ENCODE measurements at places on chromosomes 1 and 21. TPM values are rescaled to one million over a fixed set of nuclear protein-coding genes. Genes with fewer than 3 reads are reported as not detected.
A peak's percentile ranks its signal among the peaks of the same experiment; 100 is the strongest.

DNA sequence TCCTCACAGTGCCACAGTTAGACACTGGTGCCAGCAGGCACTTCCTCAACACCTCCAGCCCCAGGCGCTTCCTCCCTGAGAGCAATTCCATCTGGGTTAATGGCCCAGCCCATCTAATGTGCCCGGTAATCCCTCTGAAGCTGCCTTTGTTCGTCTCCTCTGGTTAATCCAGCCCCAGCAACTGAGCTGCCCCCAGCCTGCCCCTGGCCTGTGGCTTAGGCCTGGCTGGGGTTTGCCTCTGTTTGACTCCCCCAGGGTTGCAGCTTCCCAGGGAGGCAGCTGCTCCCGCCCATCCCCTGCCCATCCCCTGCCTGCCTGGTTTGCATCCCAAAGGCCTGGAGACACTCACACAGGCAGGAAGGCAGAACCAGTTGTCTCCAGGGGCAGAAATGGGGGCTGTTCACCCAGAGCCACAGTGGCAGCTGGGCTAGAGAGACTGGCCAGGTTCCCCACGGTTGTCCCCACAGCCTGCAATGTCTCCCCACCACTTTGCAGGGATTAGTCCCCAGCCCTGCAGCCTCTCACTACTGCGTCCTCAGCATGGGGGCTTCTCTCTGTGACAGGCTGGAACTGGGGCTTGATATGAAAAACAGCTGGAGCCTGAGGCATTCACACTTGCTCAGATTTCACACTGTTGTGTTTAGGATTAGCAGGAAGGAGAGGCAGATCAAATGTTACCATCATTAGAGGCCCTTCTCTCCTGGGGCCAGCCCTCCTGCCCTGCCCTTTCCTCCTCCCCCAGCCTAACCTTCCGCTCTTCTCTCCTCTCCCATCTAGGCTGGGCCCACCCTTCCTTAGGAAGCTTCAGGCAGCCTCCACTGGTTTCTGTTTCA lies 120.2 kb downstream of the TLR5 start:
- no peak for DNase-seq

The HTR6 gene
- total RNA-seq: not detected

The POLR3C gene
- 28.8 TPM for total RNA-seq

DNA sequence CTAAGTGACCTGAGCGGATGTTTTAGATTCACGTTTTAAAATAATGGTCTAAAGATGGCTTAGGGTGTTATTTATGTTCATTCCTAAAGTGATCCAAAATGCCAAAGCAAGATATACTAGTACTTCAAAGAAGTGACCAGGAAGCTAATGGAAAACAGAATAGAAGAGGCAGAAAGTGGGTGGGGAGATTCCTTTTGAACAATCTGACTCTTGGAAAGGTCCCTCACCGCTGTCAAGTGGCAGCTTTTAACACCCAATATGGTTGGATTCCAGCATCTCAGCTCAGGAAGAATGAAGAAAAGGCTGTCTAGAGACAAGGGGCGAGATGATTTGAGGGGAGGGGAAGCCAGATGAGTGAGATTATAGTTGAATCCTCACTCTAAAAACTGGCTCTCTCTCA lies 90.3 kb downstream of the SCMH1 start:
- no peak for DNase-seq

DNA sequence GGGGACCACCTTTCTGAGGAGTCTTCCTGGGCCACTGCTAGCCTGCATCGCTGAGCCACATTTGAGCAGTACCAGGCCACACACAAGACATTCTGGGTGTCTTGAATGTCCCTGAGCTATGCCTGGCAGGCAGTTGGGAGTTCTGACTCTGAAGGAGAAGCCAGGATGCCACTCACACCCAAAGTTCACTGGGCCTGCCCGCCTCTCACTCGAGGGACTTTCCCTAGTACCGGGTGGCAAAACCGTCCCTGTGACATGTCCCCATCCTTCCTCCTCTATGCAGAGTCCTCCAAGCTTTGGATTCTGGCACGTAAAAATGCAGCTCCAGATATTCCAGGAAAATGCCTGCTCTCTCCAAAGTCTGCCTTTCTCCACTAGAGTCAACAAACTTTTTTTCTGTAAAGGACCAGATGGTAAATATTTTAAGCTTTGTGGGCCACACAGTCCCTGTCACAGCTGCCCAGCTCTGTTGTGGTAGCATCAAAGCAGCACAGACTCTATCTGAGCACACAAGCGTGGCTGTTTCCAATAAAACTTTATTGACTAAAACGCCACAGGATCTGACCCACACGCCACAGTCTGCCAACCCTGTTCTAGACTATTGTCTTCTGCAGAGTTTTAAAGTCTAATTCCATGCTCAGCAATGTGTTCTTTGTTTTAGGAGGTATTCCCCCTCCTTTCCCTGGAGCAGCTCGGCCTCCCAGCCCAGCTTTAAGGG lies 19.2 kb upstream of the GUCA2B start:
- no peak for DNase-seq

GRCh38 chr1:923131-923990 lies at the start of gene SAMD11:
Gene SAMD11, plus strand, starts transcription at chr1:923923. Its CDS starts 509 bp downstream, at chr1:924432.
- peak; percentile 70 for DNase-seq

The SLC25A34 gene
- total RNA-seq: 1.8 TPM

DNA sequence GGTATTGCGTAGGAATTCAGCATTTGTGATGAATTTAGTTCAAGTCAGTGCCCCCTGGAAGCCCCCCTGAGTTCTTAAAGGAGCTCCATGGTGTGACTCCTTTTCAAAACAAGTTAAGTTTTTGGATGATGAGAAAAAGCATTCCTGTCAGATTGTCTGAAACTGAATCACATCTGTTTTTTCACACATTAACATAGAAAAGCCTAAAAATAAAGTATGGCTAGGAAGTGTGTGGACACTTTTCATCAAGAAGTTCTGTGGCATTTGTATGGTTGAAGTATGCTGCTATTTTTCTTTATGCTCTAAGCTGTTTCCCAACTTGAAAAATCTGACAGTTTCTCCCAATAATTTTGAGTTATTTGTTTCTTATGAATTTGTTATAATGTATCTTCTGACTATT lies 33.7 kb downstream of the PRDM2 start:
- DNase-seq: no peak

The ARHGEF10L gene
- 34.8 TPM for total RNA-seq

The RHBG gene
- 0.24 TPM for total RNA-seq

GRCh38 chr1:224289396-224289795 lies 40.6 kb downstream of the NVL start:
- no peak for DNase-seq

DNA sequence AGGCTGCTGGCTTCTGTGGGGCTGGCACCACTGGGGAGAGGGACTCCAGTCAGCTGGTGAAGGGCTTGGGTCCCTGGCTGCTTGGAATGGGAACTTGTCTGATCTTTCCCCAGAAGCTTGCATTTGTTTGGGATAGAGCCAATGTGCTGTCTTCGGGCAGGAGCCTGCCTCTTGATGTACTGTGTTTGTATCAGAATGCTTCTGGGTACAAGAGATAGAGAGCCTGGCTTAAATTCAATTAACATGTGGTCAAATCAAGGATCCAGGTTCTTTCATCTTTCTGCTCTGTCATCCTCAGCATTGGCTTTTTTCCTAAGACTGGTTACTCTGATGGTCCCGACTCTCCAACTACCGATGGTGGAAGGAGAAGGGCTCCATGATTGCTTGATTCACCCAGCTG lies 16.0 kb upstream of the PROK1 start:
- DNase-seq: no peak

The SELE gene
- total RNA-seq: 8.5 TPM

- no peak for DNase-seq
Measured at GRCh38 chr1:91650764-91651163, 150.1 kb downstream of the CDC7 start.

DNA sequence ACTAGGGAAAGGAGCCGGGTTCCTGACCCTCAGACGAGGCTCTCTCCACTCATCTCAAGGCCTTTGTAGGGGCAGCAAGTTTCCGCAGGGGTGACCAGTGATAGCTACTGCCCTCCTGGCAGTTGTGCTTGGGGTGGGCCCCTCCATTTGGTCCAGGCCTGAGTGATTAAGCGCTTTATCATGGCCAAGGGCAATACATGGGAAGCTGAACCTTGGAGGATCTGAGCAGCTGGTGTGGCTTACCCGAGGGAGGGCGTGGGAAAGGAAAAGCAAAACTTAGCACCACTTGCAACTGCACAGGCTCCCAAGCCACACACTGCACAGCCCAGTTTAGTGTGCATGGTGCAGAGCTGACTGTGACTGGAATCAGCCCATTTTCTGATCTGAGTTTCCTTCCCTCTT lies 47.8 kb downstream of the GADD45A start:
- no peak for DNase-seq

GRCh38 chr1:232574889-232575762 lies 54.8 kb downstream of the SIPA1L2 start:
- DNase-seq: no peak

The MYOG gene
- not detected for total RNA-seq

- no peak for DNase-seq
Measured at GRCh38 chr1:239814306-239814881, 277.3 kb upstream of the FMN2 start.

DNA sequence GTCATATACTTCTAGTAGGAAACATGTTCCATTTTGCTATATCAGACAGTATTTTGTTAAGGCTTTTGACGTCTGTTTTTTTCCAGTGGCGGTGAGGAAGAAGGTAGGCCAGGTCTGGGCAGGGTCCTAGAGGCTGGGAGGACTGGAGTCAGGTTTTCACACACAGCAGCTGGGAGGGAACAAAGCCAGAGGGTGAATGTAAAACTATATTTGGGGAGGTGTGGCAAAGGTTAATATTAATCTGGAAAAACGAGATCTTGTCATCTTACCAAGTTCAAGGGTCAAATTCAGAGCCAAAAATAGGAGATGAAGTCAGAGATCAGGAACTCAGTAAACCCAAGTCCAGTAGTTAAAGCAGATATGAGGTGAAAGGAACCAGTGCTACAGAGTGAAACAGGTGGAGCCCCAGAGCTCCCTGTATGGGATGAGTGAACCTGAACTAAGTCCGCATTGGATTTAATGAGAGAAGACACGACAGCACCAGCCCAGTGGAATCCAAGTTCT lies 10.7 kb upstream of the OTUD7B start:
- DNase-seq: no peak

The MRTO4 gene
- 31.8 TPM for total RNA-seq

GRCh38 chr1:112247036-112247597 lies 148.9 kb upstream of the CTTNBP2NL start:
- no peak for DNase-seq

GRCh38 chr1:213419401-213420030 lies 368.5 kb downstream of the RPS6KC1 start:
- DNase-seq: no peak

The NEXN gene
- total RNA-seq: 13.0 TPM

The IBA57 gene
- 15.0 TPM for total RNA-seq

- DNase-seq: no peak
Measured at GRCh38 chr1:180579961-180580611, 21.3 kb downstream of the OVAAL start.

The PLA2G5 gene
- total RNA-seq: 5.1 TPM

DNA sequence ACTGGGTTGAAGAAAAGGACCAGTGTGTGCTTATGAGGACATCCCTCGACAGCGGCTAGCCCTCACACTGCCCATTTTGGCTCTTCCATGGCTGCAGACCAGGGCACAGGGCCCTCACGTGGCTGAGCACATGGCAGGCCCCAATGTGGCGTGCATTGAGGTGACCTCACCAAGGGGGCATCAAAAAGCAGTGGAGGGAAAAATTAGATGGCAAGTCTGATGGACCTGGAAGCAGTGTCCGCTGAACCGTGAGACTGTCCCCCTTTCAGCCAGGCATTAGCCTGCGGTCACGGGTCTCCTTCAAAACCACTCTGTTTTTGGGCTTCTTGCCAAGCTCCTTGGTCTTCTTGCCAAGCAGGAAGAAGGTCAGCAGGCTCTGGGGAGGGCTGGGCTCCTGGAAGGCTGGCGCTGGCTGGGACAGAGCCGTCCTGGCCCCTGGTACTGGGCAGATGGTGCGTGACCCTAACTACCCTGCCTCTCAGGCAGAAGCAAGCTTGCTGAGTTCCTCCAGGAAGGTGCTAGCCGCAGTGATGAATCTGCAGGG lies 30.8 kb downstream of the TRIM67 start:
- no peak for DNase-seq

- no peak for DNase-seq
Measured at GRCh38 chr1:50419192-50419906, 3.9 kb downstream of the DMRTA2 start.

The WDR64 gene
- total RNA-seq: not detected

The FAM151A gene
- total RNA-seq: not detected

The PPM1J gene
- 0.71 TPM for total RNA-seq

The AHDC1 gene
- total RNA-seq: 43.4 TPM

- DNase-seq: no peak
Measured at GRCh38 chr1:230930986-230931385, 47.7 kb downstream of the TTC13 start.

DNA sequence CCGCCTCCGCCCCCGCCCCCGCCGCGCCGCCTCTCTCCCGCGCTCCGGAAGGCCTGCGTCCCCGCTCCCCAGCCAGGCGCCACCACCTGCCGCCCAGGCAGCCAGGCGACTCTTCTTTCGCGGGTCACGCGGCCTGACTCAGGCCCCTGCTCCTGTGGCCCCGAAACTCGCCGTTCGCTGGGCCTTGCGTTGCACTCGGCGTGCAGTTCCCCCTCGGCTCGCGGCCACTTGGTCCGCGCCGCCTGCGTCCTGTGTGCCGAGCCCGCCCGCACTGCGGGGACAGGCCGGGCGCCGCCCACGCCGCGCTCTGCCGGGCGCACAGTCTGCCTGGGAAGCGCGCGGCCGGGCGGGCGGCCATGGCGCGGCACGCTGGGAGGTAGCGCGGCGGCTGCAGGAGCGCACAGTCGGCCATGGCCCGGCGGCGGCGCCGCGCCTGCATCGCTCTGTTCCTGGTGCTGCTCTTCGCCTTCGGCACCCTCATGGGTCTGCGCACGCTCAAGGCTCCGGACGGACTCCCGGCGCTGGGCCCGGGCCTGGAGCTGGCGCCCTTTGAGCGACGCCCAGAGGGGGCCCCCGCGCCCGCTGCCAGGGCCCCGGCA lies at the start of gene MANEAL:
Gene MANEAL, plus strand, starts transcription at position 75 of the 599 bp plus-strand sequence. Its CDS starts 336 bp downstream, at position 411.
- peak; percentile 93 for DNase-seq

DNA sequence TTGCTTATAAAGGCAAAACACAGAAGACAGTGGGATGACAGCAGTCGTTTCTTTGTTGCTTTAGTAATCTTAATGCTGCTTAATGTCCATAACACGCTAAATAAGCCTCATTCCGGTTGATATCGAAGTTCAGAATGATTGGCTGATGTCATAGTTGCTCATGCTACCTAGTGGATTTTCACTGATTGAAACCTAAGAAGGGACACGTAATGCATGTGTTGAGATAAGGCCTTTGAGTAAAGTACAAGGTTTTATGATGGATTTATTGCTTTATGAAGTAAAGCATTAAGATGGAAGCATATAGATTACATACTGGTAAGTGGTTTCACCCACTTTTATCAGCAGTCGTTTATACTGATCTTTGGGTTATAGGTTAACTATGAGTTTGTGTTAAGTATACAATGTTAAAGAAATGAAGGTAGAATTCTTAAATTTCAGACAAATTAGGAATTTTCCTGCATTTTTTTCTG lies 25.1 kb downstream of the IARS2 start:
- no peak for DNase-seq

The C1orf87 gene
- total RNA-seq: 26.1 TPM
